Putamen (tissue), 1 donor: ENCODE measurements at places on chromosomes 4 and X.

DNA sequence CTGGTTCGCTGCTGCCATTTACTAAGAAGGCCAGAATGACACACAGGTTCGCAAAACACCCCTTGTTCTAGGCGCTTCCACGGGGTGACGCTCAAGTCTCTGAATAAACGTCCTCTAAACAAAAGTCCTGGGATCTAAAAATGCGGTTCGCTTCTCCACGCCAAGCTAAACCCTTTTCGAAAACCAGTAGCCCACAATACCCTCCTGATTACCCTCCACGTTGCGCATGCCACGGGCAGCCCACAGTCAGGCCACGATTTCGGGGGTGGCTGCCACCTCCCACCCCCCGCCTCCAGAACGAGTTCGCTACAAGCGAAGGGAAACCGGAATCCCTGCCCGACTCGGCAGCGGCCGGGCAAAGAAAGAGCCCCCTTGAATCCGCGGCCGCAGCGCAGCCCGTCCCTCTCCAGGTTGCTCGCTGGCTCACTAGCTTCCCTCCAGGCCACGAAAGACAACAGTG lies 423 bp downstream of the RPL39 start:
- no peak for DNase-seq

DNA sequence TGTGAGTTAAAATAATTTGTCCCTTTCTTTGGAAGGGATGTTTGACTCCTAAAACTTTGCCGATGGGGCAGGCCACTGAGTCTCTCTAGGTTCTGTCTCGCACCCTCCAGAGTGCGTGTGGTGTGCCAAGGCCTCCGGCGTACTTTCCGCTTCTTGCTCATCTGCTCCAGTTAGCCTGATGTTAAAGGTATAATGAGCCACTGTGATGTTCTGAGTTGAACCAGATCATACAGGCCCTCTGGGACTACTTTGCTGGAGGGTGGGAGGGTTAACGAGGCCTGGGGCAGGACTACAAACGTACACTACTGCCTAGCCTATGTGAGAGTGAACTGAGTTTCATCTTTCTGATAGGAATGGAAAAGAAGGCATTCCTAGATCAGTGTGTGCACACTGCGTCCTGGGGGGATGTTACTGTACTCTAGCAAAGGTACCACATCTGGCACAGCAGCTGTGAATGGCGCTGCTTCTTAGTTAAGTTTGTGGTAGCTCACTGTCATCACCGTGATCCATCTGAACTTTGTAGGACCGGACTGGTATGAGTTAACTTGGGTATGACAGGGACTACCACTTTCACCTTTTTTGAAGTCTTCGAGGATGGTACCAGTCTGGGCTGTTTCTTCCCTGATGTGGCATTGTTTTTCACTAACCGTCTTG lies 60.2 kb downstream of the RGS12 start:
- DNase-seq = no peak

DNA sequence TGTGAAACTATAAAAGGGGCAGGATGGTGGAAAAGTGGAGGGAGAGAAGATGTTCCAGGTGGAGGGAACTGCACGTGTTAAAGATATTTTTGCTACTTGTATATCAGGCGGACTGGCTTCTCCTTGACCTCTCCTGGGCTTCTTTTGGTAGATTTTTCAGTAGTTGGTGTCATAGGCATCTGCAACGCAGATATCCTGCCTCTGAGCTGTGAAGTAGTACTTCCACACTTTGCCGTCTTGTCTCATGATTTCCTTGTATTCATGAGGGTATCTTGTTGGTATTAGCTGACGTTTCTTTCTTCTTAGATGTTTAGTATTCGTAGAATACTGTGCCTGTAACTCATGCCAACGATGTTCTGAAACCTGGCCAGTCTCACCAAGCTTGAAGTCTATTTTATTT lies 81.0 kb downstream of the WWC2 start:
- DNase-seq = no peak

GRCh38 chrX:154401045-154401799 lies 3.0 kb downstream of the RPL10 start:
- no peak for DNase-seq

- DNase-seq = no peak
Measured at GRCh38 chr4:19941434-19941833, 310.3 kb upstream of the SLIT2 start.

GRCh38 chrX:150119323-150119722 lies 181.0 kb upstream of the EOLA2 start:
- DNase-seq = no peak

- no peak for DNase-seq
Measured at GRCh38 chr4:169268951-169269760, 1.6 kb downstream of the SH3RF1 start.

DNA sequence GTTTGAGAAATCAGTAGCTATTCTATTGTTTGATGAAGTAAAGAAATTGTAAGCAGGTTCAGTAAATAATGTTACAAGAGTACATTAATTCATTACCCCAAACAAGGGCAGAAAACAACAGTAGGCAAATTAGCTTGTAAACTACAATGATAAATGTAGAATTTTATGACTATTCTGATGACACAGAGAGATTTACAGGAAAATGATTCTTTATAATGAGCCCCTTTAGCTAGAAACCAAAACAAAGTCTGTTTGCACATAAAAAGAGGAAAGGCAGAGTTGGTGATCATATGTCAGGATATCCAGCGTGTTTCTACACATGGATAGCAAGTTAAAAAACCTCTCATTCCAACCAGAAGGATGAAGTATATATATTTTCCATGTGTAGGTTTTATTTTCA lies 204.8 kb downstream of the CFAP299 start:
- DNase-seq = no peak

- DNase-seq = peak; percentile 13
Measured at GRCh38 chr4:154622598-154622997, 10.1 kb upstream of the FGG start.

DNA sequence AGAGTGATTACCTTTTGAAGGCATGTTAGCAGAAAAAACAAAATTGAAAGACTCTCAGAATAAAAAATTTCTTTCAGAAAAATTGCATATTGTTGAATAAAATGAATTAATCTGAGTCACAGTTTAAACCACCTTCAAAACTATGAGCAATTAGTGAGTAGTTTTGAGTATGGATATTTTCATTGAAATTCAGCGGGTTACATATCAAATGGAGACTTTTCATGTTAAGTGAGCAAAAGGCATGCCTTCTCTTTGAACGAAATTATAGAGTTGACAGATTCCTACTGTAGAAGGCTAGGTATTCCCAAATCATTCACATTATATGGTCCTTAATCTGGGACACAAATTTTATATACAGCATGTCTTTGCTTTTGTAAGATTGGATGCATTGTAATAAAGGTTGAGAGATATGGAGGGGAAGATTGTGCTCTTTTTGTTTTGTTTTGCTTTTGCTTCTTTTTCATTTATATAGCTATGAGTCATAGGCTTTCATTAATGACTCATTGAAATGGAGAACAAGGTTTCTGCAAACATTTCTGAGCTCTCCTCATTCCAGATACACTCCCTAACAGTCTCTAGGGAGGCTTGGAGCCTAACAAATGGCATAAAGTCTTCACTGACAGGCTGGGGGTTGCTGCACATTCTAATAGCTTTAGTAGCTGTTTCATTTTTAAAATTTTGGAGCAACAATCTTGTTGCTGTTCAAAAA lies 21.6 kb downstream of the PCDH18 start:
- DNase-seq = no peak

DNA sequence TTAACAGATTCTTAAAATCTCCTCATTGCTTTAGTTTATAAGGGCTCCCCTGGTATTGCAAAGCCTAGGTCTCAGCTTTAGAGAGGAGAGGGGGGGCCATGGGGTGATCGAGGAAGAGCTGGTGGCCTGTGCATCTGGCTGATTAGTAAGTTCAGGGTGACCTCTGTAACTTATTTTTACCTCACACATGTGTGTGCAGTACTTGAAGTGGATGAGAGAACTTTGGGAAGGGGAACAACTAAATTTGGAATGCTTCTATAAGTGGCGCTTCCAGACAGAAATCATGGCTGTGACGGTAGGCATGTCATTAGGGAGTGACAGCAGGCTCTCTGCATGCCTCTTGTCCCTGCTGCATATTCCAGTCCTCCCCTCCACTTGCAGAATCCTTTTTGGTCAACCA lies 41.9 kb downstream of the FRAS1 start:
- DNase-seq = no peak

GRCh38 chrX:26007462-26007861 lies 130.7 kb upstream of the MAGEB18 start:
- no peak for DNase-seq

DNA sequence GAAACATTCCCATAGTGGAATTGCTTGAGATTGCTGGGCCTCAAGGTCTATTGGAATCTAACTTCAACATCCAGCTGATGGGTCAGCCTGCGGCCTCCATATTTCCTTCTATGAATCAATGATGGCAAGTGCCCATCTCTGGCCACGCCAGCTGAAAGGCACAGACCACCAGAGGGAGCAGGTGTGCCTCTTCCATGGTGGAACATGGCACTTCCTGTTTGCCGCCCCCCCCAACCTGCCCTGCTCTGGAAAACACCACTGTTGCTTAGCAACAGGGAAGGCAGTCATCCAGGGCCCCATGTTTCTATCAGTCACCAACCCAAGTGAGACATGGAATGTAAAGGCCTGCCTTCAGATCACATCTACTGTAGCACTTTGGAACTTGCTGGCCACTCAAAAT lies 11.6 kb downstream of the PAGE4 start:
- DNase-seq = peak; percentile 8

DNA sequence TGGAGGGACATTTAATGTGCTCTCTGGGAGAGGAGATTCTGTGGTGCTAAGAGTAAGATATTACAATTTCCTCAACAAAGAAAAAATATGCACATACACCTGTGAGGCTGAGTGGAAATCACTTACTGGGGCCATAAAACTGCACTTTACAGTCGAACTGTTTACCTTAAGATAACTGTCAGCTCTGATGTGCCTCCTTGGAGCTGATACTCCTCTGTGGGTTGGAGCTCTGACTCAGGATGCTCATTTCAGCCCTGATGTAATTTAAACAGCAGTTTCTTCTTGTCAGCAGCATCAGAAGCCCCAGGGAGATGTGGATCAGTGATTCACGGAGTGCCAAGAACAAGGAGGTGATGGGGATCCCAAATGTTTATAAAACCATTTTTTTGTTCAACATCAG lies 241.9 kb upstream of the SFRP2 start:
- peak; percentile 63 for DNase-seq

- DNase-seq = no peak
Measured at GRCh38 chr4:151657896-151658295, 102.9 kb downstream of the GATB start.

GRCh38 chr4:164847967-164848649 lies 28.9 kb upstream of the APELA start:
- DNase-seq = no peak

GRCh38 chr4:141432000-141432712 lies 204.2 kb upstream of the IL15 start:
- DNase-seq = no peak

DNA sequence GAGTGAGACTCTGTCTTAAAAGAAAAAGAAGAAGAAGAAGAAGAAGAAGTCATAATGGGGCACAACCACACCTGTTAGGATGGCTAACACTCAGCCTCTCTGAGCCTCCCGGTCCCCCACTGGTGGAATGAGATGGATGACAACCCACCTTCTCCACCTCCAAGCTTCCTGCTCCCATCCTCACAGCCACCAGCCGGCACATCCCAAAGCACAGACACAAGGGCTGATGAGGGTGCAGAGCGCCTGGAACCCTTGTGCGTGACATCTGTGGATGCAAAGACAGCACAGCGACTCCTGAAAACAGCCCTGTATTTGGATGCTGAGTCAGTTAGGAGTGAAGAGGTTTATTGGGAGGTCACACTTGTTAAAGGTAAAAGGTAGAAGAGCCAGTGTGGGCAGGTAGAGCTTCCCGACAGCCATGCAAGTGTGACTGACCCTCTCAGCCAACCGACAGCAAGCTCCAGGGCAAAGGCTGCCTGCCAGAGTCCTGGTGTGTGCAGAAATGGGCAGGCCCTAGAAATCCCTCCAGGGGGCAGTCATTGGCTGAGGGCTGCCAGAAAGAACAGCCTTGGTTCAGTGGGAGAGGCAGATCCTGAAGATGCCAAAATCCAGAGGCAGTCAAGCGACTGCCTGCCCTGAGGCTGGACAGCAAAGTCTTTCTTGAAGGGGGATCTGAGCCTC lies 26.6 kb upstream of the MAN2B2 start:
- no peak for DNase-seq

DNA sequence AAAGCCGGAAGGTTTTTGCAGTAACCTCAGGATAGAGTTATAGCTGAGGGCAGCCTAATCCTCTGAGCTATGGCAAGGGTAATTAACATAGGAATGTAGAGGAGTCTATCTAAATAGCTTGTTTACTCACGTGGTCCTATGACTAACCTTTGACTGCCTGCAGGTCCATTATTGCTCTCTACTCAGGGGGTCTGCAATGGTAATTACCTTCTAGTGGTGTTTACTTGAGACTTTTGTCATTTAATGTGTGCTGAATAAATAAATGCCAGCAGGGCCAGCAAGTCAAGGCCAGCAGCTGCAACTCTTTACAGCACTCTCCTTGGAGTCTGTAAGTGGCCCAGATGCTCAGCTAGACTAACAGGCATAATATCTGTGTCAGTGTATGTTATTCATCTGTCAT lies 212.7 kb upstream of the FMR1 start:
- DNase-seq = no peak

- DNase-seq = peak; percentile 18
Measured at GRCh38 chrX:150364347-150365050, 1.4 kb downstream of the MAMLD1 start.
